Stimulated activated CD4-positive, alpha-beta T cell treated with anti-CD3 and anti-CD28 coated beads, Interleukin-4, amount 100 ng/mL, for 24 hours (primary cell): ENCODE measurements at places on chromosomes 5 and 9.

- DNase-seq, result no peak
Measured at GRCh38 chr5:112479418-112479817, 60.3 kb upstream of the EPB41L4A start.

- peak; percentile 66 for DNase-seq
Measured at GRCh38 chr5:40402007-40402364, 277.7 kb upstream of the PTGER4 start.

DNA sequence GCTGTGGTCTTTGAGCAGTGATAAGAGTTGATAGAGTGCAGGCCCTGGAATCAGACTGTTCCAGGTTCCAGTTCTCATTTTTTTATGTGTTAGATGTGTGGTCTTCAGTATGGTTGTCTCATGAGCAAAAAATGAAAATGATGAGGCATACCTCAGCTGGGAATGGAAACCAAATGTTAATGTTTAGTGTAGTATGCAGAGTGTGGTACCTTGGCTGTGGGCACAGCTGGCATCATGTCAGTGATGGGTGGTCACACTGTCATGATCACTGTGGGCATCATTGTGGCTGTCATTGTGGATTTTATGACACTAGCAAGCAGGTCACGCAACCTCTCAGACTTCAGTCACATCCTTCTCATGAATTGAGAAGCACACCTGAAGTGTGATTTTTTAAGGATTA, 6.4 kb downstream of the ABLIM3 start:
- no peak for DNase-seq

DNA sequence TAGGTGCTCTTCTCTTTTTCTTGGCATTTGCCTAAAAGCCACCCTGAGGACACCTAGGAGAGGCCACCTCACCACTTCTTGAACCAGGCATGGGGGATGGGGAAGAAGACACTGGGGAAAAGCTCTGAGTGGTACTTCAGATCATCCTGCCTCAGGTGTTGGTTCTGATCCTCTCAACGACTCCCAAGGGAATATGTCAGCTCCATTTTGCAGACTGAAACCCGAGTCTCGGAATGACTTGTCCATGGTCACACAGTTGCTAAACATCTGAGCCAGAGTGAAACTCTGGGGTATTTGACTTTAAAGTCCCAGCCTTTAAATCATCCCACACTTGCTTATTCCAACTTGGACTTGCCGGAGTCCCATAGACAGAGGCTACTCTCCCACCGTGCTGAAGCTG, 120.6 kb upstream of the GABRP start:
- DNase-seq, result no peak

GRCh38 chr9:136228107-136228875, 17.3 kb downstream of the QSOX2 start:
- peak; percentile 21 for DNase-seq
